ENCODE measurements at places on chromosomes 7 and 10. TPM values are rescaled to one million over a fixed set of nuclear protein-coding genes. Genes with fewer than 3 reads are reported as not detected.

Gene ANKRD30A
- not detected for total RNA-seq

Gene WDR86
- total RNA-seq: 1.0 TPM

Gene EN2
- total RNA-seq: not detected

Gene MRC1
- total RNA-seq: 0.14 TPM

GRCh38 chr7:138645284-138645683, 55.9 kb downstream of the SVOPL start:
- no peak for DNase-seq

Measured in activated T-cell treated with anti-CD3 and anti-CD28 coated beads, Interleukin-2, amount 50 U/mL, for 72 hours (primary cell).